Islet precursor cell (in vitro differentiated cells): ENCODE measurements at places on chromosomes 4 and X.

DNA sequence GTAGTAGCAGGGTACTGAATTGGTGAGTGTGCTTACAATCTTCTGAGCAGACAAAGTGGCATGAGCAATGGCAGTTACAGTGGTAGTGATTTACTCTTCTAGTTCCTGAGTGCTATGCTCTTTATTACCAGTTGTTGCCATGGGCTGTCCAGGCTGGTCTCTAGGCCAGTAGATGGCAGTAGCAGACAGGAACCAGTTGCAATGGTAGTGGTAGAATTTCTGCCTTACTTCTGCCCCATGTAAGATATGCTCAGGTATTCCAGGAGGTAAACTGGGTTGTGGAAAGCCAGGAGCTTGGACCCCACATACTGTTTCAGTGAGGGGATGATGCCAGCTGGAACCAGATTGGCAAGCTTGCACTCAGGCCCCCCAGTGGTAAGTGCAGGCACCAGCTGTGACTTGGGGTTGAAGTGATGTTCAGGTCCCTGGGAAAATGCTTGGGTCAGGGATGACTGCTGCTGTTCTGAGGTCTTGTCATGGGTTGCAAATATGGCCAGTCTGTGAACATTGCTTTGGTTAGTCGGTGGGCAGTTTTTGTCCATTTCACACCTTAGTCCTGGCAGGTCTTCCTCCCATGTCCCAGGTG lies 63.0 kb upstream of the ZXDB start:
- DNase-seq, result peak; percentile 55

DNA sequence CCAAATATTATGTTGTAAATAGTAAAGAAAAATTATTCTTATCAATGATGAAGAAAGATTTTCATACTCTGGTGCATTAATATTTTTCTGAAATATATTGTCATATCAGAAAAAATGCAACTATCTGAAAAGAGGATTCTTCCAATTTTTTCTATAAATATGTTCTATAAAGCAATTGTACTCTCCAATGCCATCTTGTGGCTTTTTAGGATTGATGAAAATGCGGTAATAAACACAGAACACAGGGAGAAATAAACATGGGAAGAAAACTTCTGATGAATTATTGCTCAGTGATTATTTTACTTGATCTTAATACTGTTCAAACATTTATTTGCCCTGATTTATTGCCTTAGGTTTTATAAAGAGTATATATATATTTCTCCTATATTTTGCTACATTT lies 215.4 kb downstream of the IL1RAPL1 start:
- no peak for DNase-seq

GRCh38 chr4:159237975-159238374 lies 135.1 kb downstream of the RAPGEF2 start:
- no peak for DNase-seq

GRCh38 chr4:37604461-37604860 lies 81.7 kb downstream of the RELL1 start:
- DNase-seq, result no peak

DNA sequence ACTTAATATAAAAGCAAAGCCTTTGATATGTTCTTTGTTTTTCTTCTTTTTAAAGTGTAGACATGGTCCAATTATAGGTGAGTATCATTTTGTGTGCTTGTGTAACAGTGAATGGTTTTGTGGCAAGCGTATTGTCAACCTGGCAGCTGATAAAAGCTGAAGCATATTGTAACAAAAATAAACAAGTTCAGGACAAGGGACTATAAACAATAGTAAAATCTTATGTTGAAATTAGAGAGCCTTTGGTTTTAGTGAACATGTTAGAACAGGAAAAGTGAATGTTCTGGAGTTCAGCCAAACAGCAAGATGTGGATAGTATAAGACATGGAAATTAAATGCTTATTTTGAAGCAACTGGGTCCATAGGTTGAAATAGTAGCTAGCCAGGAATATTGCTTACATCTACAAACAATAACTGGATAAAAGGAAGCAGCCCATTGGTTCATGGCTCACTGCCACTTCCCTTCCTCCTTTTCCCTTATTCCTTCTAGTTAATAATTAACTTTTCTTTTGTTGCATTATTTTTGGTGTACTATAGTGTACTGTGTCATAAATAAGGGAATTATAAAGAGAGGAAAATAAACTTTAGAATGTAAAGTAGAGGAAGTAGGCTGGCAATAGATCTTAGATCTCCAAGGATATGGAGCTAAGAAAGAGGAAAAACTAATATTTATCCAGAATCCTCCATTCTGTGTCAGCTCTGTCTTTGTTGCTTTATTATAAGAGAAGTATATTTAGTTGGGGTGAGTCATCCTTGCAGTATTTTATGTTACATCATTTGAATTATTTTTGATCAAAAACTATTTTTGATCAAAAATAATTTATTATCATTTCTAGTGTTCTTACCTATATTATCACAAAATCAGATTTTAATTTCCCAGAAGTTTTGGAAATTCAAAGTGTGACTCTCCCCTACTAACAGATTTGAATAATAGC lies 65.6 kb downstream of the MRPL1 start:
- no peak for DNase-seq

DNA sequence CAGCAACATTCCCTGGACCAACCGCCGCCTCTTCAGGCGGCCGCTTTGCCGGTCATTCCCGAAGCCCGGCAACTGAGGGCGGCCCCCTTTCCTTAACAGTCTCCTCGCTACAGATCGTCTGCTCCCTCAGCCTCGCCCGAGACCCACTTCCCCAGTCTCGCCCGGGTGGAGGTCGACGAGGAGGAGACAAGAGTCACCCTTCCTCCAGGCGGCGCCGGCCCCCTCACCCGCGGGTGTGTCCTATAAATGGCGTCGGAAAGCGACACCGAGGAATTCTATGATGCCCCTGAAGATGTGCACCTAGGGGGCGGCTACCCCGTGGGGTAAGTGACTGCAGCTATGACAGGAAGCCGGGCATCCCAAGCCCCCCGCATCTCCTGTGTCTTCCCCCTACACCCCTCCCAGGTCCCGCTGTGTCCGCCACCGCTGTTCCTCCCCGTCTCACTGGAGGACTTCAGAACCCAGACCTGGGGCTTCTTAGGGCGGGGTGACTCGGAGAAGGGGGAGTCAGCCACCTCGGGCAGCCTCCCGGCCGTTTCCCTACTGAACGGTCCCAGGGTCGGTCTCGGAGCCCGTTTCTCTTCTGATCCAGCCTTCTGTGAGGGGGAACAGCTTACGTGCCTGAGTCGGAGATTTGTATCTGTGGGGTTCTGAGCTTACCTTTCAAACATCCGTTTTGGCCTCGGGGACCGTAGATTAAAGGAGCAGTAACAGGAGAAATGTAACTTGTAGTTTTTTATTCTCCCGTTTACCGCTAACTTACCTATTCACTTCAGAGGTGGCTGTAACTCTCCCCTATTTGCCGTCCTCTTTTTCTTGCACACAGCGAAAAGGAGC lies 570 bp downstream of the WDR44 start:
- DNase-seq, result no peak

GRCh38 chrX:124263743-124264142 lies 68.7 kb upstream of the TEX13D start:
- DNase-seq, result no peak

DNA sequence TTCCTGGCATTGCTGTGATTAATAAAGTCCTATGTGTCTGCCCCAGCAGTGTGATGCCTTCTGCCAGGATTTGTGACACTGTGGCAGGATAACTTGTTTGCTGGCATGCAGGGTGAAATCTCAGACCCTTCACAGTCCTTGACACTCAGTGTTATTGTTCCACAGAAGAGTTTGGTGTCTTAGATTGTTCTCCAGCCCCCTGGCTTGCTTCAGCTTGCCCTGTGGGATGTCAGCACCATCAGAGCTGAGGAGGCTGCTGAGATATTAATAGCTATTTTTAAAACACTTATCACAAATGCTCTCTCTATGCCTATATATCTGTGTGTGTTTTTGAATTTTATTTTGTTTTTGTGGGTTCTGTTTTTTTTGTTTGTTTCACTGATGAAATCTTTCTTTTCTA lies 136.9 kb downstream of the TSPAN5 start:
- no peak for DNase-seq

- DNase-seq, result no peak
Measured at GRCh38 chrX:39893417-39894338, 204.1 kb downstream of the BCOR start.

DNA sequence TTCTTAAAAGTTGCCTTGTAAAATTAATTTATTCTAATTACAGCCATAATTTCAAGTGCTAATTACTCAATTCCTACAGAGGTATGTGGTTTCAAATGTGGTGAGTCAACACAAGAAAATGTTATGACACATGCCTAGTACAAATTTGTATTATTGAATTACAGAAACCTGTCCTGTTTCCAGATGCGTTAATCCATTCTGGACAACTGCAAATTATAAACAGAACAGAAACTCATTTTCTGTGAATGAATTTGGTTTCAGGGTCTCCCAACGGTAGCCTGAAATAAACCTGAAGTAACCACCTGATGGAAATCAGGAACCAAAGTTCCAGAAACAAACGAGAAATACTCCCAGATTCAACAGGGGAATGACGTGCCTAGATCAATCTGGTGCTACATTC lies 328.6 kb upstream of the F9 start:
- DNase-seq, result no peak

DNA sequence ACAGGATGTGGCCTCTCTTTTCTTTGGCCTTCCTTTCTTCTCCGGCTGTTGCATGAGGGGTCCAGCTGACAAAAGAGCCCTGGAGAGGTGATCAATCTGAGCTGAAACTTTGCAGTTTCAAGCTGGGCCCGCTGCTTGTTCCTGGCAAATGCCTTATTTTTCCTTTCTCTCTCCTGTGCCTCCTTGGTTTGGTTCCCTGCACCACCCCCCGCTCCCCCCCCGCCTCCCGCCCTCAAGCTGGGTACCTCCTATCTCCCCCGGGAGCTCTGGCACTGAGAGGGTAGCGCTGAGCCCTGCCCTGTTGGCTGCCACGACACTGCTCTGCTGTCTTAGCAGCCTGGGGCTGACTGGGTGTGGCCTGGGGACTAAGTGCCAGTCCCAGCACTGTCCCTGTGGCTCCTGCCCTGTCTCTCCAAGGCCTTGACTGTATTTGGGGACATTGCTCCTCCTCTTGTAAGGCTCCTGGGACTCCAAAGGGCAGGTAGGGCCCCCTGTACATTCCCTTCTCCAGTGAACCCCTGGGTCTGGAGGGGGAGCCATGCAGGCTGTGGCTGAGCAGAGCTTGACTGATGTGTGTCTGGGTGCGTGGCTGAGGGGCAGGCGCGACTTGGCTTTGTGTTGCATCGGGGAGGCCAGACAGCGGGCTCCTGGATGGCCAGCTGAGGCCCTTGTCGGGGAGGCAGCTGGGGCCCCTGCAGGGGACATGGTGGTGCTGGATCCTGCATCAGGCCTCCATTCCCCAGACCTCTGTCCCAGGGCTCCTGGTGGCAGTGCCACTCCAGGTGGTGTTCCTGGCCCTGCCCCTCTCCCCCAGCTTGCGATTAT lies 1.1 kb downstream of the PLXNA3 start:
- DNase-seq, result no peak

DNA sequence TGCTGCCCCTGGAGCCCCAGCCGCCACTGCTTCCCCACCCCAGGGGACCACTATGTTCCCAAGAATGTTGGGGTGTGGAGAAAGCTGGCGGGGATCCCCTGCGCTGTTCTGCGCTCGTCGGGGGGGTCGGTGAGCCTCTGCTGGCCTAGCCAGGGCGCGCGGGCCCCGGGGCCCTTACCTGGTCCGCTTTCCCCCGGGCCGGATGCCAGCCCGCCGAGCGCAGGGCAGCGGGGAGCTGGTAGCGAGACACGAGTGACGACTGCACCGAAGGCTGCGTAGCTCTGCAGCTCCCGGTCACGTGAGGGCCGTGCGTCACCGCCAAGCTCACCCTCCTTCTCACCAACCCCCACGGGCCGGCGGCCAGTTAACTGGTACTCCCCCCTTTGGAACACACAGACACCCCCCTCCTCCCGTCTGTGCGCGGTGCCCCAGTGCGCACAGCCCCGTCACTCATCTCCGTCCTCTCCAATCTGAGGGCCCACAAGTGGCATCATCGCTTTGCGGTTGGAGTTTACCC lies at the start of gene BEX1:
BEX1 (minus strand) TSS at position 254 of the 517 bp plus-strand sequence. CDS start 897 bp downstream, outside the sequence.
- peak; percentile 74 for DNase-seq

- DNase-seq, result no peak
Measured at GRCh38 chr4:114209584-114209983, 230.1 kb upstream of the ARSJ start.

DNA sequence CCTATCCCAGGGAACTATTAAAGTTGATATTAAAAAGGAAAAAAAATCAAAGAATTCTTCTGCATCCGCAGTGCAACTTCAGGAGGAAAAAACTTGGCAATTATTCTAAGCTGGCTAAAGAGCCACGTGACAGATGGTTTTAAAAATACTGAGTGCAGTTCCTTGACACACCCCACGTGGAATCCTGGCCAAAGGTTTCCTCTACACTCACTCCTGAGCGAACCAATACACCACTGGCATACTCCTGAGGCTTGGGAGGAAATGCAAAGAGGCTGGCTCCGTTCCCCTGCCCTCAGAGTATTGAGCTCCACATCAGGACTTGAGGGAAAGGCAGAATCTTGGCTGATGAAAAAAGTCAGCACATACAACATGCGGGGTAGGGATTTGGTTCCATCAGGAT lies 133.8 kb upstream of the ATP6AP2 start:
- DNase-seq, result no peak

GRCh38 chrX:40249582-40249981 lies 151.8 kb upstream of the BCOR start:
- no peak for DNase-seq

DNA sequence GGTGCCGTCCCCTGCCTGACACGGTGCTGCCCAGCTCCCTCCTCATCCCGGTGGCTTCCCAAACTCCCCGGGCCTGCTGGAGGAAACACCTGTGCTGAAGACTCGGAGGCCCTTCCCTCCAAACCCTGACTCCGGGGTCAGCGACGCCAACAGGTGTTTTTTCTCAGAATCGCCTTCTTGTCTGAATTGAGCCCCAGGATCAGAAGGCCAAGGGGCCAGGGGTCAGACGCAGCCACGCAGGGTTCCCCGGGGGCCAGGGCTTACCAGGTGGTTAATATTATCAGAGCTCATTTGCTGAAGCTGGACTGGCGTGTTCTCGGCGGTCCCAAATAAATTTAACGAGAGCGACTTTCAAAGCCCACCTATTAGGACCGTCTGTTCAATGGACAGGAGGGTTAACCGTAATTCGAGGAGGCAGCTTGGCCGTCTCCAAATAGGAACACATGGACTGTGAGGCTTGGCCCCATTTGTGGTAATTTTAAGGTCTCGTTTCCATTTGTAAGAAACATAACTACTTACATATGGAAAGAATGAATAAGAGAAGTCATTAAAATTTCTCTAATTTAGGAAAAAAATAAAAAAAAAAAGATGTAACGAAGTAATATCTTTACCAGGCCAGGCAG lies 239.3 kb downstream of the CRLF2 start:
- DNase-seq, result no peak
